ENCODE measurements at places on chromosomes 2 and 18.

DNA sequence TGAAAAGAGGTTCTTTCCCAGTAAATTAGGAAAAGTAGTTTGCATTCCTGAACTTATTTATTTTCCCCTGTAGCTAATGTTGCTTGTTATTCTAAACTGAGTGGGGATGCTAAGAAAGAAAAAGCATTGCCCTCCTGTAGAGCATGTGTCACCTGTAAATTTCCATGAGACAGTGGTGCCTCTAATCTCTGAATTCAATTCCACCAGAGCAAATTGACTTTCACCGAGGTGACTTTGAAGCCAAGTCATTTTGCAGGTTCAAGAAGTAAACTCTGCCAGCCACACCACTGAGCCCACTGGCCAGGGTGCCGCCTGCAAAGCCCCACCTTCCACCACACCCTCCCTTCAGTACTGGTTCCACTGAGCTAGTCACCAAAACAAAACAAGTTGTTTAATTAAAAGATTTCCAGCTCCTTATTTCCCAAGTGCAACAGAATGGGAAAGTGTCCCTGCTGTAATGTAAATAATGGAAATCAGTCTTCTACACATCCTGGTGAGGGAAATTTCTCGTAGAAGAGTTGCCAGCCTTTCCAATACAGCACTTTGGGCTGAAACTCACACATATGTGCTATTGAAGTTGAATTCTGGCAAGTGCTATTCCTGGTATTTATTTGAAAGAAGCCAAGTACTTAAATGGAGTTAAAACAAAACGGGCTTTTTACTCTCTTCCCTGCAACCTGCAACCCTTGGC, 254.8 kb downstream of the RNF152 start:
- no peak for DNase-seq

- DNase-seq, result no peak
Measured at GRCh38 chr18:63100630-63101055, 218.9 kb downstream of the BCL2 start.

DNA sequence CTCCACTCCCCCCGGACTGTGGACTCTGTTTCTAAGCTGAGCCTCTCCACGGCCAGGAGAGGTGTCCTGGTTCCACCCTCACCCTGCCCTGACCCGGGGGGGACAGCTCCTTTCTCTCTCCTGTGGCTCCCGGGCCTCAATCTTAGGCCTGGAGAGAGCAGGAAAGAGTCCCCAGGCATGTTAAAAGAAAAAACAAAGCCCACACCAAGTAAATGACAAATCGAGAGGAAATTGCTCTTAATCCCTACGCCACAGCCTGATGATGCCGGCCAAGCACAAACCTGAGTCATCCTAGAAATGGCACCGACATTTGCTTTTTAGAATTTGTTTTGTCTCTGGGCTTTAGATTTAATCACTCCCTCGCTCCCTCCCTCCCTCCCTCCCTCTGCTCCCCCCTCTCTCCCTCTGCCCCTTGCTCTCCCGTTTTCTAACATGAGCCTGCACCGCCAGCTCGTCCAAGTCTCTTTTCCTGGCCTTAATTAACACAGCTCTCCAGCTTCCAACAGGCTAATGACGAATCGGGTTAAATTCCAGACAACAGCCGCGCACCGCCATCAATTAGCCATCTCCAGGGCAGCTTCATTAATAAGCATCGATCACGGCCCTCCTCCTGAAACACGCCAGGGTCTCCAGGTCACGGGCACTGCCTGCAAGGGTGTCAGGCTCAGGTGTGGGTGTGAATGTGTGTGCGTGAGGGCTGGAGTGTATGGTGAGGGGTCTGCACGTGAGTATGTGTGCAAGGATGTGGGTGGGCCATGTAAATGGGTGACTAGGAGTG, 230.8 kb downstream of the CELF4 start:
- no peak for DNase-seq

DNA sequence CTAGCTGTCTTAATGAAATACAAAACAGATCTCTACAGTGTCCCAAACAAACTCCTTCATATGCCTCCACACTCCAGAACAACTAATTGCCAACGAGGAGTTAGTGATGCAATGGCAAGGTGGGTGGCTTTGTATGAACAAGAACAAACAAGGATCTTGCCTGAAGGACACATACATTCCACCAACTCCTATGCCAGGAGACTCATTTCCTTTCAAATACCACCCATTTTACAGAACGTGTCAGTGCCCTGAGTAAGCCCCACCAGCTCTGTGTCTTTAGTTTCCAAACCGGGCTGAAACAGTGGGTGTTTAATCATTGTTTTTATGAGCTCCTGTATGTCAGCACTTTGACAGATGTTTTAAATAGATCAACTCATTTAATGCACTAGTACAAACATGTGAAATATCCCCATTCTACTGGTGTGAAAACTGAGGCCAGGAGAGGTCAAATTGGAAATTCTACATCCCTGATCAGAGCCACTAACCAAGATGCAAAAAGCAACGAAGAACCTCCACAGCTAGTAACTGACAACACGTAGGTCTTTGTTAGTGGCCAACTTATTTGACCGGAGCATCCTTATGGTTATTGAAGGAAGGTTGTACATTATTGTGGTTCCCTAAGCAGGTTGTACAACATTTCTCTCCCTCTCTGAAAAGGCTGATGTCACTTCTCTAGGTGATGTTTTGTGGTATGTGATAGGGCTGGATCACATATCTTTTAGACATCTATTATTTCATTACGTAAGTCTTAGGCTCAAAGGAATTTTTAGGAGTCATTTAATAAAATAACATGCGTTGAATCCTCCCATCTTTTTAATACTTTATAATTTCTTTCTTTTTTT, 534.9 kb upstream of the TNP1 start:
- DNase-seq, result no peak

GRCh38 chr2:133292259-133292658, 276.0 kb downstream of the NCKAP5 start:
- no peak for DNase-seq

GRCh38 chr2:119261493-119262225, 38.0 kb downstream of the STEAP3 start:
- DNase-seq, result no peak

- no peak for DNase-seq
Measured at GRCh38 chr2:171217330-171217729, 56.6 kb upstream of the TLK1 start.

GRCh38 chr2:98412751-98413458, 31.8 kb upstream of the INPP4A start:
- peak; percentile 21 for DNase-seq

DNA sequence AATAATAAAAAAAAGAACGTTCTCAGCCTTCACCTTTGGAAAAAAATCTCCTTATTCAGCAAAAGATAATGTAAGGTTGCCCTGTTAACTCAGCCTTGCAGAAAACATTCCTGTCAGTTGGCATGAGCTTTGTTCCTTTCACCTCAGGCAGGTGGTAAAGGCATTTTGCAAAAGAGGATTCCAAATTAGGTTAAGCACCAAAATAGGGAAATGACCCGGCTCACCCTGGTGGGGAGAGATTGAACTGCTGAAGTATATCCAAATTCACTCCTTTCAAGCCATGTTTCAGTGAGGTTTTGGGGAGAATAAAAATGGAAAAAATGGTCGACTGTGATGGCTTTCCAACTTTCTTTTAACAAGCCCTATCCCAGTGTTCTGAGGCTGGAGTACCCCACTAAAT, 1988.8 kb upstream of the PIK3C3 start:
- DNase-seq, result no peak

Measured in stimulated activated CD8-positive, alpha-beta memory T cell treated with anti-CD3 and anti-CD28 coated beads, Interleukin-7, amount 100 ng/mL, for 1 hour (primary cell).